ENCODE measurements at places on chromosomes 11 and 22.
A peak's percentile ranks its signal among the peaks of the same experiment; 100 is the strongest.

- DNase-seq, result no peak
Measured at GRCh38 chr11:62505059-62505439, 41.6 kb downstream of the AHNAK start.

DNA sequence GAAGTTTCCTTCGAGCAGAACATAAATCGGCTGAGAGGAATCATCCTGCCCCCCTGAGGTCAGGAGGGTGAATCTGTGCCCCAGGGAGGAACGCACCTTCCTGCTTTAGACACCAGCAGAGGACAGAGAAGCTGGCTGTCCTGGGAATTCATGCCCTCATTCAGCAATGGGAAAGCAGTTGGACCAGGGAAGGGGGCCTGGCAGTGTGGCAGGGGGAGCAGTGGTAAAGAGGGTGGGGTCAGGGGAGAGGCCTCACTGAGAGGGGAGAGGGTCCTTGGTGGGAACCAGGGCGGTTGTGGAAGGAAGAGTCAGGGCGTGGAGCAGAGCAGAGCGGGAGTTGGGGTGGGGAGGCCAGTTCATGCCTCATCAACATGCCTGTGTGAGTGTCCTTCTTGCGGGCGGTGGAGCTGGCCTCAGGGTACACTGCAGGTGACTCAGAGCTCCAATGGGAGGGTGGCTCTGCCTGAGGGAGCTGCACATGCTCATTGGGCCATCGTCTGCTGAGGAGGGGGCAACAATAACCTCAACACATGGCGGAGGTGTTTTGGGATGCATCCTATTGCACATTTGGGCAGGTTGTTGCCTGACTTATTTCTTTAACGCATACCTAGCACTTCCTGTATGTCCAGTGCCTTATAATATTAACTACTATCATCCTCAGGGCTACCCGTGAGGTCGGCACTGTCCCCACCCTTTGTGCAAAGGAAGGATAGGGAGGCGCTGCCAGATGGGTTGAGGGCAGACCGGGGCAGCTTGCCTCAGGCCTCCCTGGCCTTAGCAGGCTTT, 23.2 kb downstream of the MED15 start:
- DNase-seq, result peak; percentile 40

DNA sequence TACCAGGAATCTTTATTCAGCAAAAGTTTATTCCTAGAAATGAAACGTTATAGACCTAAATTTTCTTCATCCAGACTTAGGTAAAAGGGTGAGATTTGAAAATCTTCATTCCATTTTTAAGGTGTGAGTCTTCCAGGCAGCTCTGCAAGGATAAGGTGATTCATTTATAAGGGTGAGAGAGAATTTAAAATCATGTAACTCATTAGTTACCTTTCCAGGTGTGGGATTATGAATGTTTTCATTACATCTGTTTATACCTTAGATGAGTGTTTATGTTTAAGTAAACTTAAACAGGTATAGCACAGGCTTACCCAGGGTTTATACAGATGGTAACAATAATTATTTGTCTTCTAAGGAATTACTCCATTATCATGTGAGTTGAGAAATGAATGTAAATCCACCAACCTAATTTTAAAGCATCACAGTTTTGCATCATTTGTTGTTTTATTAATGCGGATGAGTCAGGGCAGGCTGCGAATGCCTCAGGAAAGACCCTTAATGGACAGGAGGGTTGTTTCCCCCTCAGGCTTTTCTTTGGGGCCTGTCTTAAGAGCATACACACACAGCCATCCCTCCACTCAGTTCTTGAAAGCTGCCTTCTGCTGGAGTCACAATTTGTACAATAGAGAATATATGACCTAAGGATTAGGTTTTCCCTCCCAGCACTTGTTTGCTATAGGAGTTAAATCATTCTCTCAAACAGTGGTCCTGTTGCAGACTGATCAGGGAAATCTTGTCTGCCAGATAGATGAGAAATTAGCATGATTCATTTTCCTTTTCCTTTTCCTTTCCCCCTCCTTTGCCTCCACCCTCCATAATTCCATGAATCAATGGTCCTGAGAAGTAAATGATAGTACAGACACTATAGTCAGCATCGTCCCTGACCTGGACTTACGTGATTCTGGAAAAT, 3.0 kb downstream of the PRSS23 start:
- no peak for DNase-seq

DNA sequence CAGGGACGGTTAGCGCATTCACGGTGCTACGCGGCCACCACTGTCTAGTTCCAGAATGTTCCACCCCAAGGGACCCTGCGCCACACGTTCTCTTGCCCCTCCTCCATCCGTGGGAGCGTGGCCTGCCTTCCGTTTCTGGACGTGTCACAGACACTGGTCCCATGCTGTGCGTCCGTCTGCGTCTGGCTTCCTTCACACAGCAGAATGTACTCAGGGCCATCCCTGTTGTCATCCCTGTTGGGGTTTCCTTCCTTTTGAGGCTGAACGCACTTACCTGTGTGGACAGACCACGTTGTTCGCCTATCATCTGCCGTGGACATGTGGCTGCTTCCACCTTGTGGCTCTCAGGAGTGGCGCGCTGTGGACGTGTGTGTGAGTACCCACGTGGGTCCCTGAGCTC, 24.9 kb downstream of the BRSK2 start:
- no peak for DNase-seq

GRCh38 chr11:13304655-13305335, 27.2 kb downstream of the BMAL1 start:
- peak; percentile 59 for DNase-seq

DNA sequence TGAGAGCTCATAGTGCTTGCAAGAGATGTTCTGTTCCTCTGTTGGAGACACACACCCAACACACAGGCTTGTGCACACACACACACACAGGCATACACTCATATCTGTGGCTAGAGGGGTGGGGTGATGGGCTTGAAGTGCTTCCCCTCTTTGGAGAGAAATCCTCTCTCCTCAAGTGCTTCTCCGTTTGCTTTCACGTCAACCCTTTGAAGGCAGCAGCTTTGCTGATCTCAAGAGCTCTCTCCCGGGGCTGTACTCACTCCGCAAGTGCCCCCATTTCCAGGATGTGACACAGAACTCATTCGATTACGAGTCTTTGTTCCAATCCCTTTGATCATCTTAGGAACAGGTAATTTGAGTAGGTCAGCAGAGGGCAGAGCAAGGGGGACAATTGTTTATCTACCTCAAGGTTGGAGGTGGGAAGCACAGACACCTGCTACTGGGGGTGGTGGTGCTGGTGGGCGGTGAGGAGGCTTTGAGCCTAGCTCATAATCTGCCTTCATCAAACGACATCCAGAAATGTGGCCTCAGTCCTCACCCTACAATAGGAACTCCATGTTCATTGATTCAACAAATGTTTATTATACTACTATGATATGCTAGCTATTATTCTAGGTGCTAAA, 529.8 kb upstream of the CADM1 start:
- no peak for DNase-seq

DNA sequence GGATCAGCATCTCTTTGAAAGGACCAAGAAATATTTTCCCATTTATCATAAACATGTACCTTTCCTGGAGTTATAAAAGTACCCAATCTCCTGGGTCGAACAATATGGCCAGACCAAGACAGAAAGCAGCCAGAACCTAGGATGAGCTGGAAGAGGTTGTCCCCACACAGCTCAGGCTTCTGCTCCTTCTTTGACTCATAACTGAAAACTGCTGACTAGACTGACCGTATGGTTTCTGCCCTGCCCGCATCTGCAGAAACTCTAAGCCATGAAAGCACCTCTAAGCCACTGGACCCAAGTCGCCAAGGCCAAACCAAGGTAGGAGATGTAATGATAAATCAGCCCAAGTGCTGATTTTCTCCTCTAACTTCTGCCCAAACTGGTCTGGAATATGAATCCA, 129.8 kb downstream of the OPCML start:
- DNase-seq, result no peak

GRCh38 chr11:128421577-128422330, 165.6 kb downstream of the ETS1 start:
- DNase-seq, result no peak

DNA sequence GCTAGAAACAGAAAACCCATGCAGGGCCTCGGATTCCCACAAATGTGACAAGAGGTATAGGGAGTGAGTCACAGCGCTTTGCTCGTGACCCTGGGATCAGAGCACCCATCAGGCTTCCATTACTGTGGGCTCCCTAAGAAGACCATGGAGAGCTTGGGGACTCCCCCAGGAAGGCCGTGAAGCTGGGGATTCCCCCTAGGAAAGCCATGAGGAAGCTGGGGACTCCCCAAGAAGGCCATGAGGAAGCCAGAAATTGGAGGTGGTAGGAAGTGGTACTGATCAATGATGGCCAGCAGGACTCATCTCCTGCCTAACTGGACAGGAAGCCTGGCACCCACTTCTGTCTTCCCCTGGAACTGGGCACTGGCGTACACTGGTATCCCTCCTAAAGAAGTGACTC, 10.1 kb upstream of the DCPS start:
- no peak for DNase-seq

DNA sequence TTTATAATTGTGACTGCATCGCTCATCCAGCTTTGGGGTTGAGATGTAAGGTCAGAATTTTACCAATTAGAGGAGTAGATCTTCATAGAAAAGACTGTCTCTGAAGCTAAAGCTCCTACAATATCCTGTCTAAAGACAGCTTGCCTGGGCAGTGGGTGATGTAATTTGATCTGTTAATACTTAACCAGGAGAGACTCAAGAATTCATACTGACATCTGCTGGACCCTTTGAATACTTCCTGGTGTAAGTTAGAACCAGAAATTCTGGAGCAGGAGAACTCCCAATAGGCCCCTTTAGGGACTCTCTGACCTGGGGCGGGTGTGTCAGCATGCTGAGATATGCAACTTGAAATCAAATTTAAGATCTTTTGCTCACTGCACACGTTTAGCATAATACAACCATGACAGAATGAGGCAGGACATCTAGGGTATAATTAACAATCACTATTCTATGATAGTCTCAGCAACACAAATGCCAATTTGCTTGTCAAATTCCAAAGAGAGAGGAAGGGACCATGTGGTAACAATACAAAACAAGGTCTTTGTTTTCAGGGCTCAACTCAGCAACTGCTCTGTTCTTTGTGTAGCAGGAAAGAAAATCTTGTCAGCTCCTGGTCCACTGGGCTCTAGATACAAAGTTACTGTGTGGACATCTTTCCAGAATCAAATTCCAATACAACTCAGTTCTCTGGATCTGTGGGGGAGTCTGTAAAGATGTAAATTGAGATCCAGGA, 143.9 kb downstream of the INSC start:
- no peak for DNase-seq

- DNase-seq, result no peak
Measured at GRCh38 chr11:112806876-112807275, 154.3 kb upstream of the NCAM1 start.

DNA sequence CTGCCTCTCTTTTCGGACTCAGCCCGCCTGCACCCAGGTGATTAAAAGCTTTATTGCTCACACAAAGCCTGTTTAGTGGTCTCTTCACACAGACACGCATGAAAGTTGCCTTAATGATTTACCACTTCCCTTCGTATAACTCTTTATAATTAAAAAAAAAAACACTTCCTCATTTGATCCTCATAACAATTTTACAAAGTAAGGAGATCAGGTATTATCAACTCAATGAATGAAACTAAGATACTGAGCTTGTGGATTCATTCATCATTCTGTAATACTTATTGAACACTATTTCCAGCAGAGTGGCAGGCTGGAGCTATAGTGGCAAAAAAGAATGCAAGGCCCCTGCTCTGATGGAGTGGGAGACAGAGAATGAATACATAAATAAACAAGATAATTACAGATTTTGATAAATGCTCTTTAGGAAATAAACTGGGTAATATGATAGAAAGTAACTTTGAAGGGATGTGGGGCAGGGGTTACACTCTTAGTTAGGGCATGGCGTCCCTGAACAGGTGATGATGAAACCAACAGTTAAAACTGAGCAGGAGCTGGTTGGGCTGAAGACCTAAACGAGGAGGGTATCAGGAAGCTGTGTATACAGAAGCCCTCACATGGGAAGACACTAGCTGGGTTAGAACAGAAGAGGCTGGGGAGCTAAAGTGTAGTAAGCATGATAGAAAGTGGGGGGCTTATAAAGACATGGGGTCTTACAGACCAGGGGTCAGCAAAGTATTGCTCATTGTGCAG, 5.4 kb upstream of the CRTAM start:
- DNase-seq, result no peak

DNA sequence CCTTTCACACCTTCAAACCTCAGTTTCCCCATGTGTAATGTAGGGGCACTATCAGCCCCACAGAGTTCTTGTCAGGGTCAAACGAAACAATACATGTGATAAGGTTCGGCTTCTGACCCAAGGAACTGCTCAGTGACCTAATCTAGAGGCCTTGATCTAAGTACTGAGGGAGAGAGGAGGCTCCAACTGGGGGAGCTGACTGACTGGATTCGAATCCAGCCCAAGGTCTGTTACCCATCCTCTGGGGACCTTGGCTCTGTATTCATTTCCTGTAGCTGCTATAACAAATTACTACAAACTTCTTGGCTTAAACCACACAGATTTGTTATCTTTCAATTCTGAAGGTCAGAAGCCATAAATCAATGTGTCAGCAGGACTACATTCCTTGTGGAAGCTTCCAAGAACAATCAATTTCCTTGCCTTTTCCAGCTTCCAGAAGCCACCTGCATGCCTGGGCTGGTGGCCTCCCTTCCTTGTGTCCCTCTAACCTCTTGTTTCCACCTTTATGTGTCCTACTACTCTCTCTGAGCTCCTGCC, 10.7 kb upstream of the ANAPC15 start:
- DNase-seq, result no peak

DNA sequence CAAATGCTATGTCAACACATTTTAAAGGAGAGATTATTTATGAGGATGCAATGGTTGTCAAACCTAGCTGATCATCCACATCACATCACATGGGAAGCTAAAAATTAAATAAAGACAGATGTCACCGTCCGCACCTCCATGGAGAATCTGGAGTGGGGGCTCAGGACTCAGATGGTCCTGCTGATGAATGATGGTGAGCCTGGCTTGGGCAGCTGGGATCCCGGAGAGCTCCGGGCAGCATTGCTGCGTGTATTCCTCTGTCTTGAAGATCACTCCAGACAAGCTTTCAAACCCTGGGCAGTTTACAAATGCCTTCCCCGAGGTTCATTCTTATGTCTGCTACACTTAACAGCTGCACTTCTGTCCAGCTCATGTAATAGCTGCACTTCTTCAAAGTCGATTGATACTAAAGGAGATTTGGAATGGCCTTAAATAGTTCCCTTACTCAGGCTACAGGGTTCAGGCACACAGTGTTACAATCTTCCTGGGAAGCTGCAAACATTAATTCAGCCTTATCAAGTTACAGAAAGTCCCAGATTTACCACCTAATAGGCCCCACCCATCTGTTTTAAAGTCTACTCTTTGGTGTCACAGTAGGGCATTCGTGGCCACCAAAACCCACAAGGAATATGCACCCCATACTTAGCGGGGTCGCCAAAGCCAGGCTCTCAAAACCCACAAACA, 34.7 kb upstream of the CSNK2A3 start:
- DNase-seq, result no peak

DNA sequence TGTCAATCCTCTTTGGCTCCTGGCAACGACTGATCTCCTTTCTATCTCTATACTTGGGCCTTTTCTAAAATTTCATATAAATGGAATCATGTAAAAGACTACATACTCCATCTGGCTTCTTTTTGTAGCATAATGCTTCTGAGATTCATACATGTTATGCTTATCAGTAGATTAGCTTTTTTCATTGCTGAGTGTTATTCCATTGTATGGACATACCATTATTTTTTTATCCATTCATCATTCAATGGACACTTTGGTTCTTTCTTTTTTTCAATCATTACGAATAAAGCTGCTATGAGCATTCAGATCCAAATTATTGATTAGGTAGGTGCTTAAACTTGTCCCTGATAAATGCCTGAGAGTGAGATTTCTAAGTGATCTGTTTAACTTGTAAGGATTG, 11.7 kb upstream of the ARL14EP start:
- no peak for DNase-seq

- no peak for DNase-seq
Measured at GRCh38 chr11:45818961-45819605, 14.1 kb downstream of the SLC35C1 start.
